Activated naive CD4-positive, alpha-beta T cell treated with anti-CD3 and anti-CD28 coated beads for 36 hours (primary cell): ENCODE measurements at places on chromosomes 6 and 20.
A peak's percentile ranks its signal among the peaks of the same experiment; 100 is the strongest.

GRCh38 chr6:119612911-119613381, 263.4 kb upstream of the MAN1A1 start:
- no peak for DNase-seq

DNA sequence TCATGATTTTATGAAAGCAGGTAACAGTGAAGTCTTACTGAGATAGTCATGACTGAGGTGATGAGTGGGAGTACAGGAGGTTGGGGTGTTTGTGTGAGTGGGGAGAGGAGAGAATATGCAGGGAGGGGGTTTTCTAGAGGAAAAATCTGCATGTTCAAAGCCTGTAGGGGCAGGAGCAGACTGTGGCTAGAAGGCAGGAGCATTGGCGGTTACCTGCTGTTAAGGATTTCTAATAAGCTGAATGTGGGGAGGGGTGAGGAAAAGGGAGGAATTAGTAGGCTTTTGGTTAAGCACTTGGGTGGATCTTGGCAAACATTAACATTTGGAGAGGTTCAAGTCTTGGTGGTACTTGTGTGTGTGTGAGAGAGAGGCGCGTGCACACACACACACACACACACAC, 70.8 kb downstream of the EYA4 start:
- no peak for DNase-seq

GRCh38 chr6:167235421-167236238, 55.5 kb upstream of the UNC93A start:
- DNase-seq, result no peak

DNA sequence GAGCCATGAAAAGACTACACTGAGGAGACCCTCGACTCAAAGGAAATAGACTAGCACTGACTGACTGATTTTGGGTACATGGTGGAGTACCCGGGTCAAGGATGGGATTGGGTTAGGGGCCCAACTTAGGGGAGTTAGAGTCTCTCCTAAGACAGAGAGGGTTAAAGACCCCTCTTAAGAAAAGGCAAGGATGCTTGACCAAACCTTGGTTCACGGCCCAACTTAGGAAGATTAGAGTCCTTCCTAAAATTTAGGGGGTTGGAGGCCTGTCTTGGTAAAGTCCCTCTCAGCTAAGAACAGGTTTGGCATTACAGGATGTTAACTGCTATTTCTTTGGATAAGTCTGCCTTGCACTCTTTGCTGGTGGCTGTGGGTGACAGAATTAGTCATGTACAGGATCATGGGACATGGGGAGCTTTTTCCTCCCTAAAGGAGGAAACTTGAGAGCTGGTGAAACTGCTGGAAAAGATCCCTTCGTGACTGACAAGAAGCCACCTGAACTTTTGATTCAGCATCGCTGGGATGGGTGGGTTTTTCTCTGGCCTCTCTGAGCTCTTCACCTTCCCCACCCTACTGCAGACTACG, 12.3 kb upstream of the SLC22A16 start:
- DNase-seq, result no peak

DNA sequence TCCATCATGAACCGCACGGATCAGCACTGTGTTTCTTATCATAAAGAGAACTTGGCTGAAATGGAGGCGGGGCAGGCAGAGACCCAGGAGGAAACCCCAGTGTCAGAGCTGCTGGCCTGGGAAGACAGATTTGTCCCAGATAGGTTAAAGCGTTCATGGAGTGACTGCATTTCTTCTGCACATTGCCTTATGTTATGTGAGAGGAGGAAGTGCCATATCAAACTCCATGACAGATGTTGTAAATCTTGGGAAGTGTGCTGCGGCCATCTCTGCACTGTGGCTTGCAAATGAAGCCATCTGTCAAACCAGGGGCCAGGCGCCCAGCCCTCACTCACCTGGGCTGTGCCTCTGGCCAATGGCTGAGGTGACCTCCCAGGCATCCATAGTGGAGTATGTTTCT, 163.0 kb downstream of the SLC24A3 start:
- DNase-seq, result no peak

DNA sequence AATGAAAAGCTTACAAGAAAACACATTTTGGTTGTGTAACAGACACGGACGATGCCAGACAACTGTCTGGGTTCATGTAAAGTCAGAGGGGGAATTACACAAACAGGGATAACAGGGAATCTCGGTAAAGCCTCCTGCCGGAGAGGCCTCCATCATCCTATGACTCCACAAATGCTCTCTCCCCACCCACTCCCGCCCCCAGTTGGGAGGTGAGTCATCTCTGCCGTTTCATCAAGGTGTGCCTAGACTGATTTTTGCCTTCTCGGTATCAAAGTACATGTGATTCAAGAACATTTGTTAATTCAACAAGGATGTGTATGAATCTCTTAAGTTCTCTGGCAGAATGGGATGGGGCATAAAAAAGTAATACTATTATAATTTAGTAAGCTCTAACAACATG, 304.9 kb upstream of the PRDM1 start:
- peak; percentile 77 for DNase-seq

- DNase-seq, result no peak
Measured at GRCh38 chr20:62052842-62053464, 12.7 kb downstream of the TAF4 start.

- DNase-seq, result no peak
Measured at GRCh38 chr6:136446579-136447187, 103.5 kb downstream of the MAP7 start.

DNA sequence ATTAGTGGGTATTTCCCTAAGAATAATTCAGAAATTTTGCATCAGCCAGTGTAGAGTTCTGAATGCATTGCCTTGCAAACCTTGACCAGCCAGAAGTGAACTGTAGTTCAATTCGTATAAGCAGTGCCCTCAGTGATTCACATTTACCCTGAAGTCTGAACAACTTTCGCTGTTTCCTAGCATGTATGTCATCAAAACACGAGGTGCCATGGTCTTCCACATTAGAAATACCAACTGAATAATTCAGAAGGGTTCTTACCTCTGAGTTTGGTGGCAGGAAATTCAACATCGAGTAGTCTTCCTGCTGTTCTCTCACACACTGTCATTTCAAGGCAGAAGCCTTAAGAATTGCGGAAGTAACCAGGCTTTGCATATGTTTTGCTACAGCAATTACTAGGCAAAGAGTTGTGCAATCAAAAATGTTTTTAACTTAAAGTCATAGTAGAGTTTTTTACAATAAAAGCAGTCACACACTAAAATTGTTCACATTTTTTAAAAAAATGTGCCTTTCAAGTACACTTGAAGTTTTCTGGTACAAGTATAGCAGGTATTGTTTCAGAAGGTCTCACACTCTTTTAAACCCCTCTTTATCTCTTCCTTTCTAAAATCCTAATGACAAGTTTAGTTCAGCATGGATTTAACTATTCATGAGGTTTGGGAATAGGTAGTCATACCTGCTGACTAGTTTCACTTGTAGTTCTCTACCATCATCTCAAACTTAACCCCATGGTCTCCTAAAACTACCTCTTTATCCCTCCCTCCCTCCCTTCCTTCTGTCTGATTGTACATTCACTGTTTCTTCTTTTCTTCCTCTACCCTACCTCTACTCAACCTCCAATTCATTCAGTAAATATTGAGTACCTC, 118.3 kb downstream of the STXBP5 start:
- DNase-seq, result peak; percentile 60

DNA sequence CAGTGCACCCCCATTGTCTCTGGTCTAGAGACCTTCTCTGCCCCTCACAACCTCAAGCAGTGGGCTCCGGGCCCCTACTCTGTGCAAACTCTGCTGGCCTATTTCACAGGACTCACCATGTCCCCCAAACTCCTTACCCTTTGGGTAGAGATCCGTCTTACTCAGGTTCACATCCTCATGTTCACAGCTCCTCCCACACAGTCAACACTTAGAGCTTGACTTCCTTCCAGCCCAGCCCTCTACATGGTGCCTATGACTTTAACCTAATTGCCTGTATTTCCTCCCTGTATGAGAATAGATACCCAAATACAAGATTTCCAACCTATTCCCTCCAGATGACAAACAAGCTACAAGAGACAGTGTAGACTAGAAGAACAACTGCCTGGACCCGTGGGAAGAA, 528.6 kb upstream of the JARID2 start:
- peak; percentile 64 for DNase-seq

DNA sequence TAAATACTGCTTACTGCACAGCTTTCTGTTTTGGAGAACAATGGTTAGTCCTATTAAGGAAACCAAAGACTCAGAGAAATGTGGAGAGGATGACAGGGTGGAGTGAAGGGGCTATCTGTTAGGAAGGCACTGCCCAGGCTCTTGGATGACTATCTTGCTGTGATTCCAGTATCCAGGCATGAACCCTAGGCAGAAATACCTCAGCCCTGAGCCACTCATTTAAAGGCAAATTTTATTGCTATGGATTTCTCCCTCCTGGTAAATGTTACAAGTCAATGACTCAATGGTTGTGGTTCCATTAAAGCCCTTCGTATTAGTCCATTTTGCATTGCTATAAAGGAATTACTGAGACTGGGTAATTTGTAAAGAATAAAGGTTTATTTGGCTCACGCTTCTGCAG, 25.9 kb downstream of the ADGRF4 start:
- no peak for DNase-seq

DNA sequence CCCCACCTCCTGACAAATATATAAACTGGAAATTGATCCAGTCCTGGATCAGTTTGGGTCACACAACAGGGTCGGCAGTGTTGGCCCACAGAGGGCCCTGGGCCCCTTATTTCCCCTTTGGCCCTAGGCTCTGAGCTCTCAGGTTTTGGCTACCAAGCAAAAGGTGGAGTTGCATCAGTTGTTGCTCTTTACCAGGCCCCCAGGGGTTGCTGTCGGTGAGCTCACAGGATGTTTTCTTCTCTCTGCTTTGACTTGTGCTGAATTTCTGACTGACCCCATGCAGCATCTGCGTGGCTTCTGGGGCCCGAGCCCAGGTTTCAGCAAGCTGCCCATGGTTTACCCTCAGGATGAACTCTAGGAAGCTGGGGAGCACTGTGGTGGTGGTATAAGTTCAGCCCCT, 44.6 kb downstream of the PPARD start:
- no peak for DNase-seq

- DNase-seq, result no peak
Measured at GRCh38 chr6:11978169-11978987, 33.7 kb upstream of the HIVEP1 start.

DNA sequence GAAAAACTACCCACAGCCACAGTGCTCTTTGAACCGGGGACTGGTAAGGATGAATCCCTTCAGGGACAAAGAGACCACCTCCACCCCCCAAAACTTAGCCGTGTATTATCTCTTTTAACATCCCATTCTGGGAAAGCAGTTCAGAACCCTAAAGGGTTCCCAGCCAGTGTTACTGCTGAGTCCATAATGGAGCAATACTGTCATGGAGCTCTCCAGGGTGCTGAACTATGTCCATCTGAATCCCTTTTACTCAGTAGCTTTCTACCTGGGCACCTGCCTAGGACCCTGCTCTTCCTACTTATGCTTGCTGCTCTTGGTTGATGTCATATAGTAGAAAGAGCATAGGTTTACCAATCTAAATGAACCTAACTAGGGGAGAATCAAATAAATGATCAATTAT, 22.3 kb upstream of the SAYSD1 start:
- DNase-seq, result peak; percentile 67

DNA sequence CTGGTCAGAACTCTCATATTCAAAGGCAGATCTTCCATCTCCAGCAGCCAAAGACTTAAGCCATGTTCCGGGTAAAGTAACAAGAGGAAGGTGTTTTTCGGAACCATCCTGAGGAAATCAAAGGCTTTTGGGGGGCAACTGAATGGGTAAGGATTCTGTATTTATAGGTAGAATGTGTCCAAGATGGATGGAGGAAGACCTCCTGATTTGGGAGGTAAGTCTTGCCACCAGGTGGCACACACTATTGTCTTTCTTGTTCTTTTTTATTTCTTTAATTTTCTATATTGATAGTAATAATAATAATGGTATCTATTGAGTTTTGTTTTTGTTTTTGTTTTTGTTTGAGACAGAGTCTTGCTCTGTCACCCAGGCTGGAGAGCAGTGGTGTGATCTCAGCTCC, 53.0 kb upstream of the UBR2 start:
- DNase-seq, result no peak

DNA sequence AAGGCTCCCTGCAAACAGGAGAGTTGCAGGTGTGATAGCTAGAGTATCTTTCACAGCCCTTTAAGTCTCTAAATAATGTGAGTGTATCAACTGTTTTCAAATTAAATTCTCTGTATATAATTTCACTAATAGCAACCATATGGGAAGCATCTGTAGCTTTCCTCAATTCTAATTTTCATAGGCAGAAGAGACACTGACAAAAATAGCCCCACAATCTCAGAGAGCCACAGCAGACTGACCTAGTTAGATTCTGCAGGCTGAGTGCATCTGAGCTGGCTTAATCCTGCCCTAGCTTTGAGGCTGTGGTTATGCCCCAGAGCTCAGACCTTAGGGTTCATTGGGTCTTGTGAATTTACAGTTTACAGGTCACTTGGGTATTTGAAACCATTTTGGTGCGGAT, 63.9 kb downstream of the MAP7 start:
- no peak for DNase-seq

- no peak for DNase-seq
Measured at GRCh38 chr20:32089637-32090362, 19.7 kb upstream of the TM9SF4 start.

GRCh38 chr6:112443179-112444065, 96.3 kb downstream of the RFPL4B start:
- no peak for DNase-seq

DNA sequence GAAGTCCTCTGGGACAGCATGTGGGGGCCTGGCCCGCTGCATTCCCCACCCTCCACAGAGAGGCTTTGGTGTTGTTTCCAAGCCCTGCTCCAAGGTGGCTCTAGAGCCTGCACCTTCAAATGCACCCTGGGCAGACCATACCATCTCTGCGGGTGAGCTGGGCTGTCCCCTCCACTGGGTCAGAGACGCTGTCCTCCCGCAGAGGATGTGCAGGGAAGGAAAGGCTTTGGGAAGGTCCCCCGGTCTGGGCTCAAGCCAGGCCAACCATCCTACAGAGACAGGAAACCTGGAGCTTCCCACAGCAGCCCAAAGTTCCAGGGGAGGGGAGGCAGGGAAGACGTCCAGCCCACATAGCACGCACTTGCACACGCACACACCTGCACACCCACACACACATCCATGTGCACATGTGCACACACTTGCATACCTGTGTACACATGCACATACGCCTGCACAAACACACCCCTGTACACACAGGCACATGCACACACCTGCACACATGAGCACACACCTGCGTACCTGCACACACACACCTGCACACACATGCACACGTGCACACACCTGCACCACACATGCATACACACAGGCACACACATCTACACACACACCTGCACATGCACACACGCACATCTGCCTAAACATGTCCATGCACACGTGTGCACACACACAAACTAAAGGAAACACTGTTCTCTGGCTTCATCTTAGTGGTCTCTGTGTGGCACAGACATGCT, 155.4 kb downstream of the ERMARD start:
- no peak for DNase-seq
